Occipital lobe (tissue), 3 donors: ENCODE measurements at places on chromosomes 7 and 10. TPM values are rescaled to one million over a fixed set of nuclear protein-coding genes. Genes with fewer than 3 reads are reported as not detected.
A peak's percentile ranks its signal among the peaks of the same experiment; 100 is the strongest.

DNA sequence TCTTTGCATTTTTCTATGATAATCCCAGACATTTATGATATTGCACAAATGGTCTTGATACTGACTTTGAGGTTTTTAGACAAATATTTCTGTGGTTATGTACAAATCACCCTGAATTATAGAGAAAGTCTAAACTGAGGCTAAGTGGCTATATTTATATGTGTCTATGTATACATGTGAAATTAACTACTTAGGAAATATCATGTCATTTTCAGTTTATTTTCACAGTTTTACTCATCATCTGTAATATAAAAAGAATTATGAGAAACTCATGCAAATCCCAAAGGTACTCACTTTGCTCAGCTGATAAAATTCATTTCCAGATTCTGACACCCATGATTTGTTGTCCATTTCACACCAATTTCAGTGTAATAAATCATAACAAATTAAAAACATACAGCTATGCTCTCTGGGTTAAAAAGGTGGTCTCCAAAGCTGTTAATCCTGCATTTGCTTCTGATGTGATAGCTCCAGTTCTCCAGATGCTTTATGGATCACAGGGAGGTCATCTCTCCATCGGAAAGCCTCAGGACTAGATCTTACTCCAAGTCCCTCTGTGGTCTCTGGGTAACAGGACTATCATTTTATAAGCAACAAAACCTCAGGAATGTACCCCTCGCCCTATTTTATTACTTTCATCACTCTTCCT is 673.9 kb downstream of the PARD3 start:
- DNase-seq = no peak

DNA sequence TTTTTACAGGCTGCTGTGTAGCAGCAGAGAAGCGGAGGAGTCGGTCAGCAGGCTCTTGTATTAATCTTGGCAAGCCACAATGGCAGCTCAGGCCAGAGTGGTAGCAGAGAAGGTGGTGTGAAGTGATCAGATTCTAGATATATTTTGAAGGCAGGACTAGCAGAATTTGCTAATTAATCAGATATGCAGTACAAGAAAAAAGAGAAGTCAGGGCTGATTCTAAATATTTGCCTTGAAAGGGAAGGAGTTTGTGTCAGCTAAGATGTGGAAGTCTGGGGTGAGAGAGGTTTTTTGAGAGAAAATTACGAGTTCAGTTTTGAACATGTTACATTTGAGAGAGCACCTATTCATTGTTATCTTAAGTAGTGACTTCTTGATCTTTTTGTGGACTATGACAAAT is 176.3 kb downstream of the WNT2 start:
- no peak for DNase-seq

DNA sequence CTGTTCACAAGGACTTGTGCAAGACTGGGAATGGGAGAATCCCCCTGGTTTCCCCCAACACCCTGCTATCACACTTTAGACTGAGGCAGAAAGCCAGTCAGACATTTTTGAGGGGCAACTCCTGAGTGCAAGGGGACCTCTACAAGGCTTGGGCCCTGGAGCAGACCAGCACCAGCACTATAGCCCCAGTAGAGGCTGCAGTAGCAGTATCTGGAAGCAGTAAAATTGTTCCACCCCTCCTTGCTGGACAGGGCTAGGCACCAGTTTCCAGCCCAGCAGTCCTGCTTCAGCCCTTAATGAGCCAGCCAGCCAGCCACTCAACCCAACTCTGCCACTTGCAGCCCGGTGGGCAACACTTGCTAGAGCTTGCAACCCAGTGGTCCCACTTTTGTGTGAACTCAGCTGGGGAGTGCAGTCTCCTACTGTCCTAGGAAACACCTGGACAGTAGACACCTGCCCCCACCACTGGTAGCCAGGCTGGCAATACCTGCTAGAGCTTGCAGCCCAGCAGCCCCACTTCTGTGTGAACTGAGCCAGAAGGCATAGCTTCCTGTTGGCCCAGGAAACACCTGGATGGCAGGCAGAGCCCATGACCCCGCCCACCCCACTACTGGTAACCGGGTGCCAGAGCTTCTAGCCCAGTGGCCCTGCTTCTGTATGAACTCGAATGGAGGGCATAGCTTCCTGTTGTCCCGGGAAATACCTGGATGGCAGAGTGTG is 65.0 kb downstream of the FBXL13 start:
- DNase-seq = no peak

GRCh38 chr10:87740254-87740655 is 77.8 kb downstream of the ATAD1 start:
- no peak for DNase-seq

DNA sequence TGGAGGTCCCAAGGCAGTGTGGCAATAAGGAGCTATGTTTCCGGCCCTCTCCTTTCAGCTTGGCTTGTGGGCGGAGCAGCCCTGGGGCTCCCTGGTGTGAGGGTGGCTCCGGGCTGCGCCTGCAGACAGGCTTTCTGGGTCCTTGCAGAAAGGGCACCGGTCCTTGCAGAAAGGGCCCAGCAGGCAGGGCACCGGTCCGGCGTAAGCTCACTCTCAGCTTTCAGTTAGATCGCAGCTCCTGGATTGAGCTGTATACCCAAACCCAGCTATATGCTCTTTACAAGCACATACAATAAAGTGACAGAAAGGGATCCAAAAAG is 293.8 kb upstream of the SHH start:
- no peak for DNase-seq

- no peak for DNase-seq
Observed at GRCh38 chr10:90530521-90530920, 327.3 kb downstream of the HTR7 start.

DNA sequence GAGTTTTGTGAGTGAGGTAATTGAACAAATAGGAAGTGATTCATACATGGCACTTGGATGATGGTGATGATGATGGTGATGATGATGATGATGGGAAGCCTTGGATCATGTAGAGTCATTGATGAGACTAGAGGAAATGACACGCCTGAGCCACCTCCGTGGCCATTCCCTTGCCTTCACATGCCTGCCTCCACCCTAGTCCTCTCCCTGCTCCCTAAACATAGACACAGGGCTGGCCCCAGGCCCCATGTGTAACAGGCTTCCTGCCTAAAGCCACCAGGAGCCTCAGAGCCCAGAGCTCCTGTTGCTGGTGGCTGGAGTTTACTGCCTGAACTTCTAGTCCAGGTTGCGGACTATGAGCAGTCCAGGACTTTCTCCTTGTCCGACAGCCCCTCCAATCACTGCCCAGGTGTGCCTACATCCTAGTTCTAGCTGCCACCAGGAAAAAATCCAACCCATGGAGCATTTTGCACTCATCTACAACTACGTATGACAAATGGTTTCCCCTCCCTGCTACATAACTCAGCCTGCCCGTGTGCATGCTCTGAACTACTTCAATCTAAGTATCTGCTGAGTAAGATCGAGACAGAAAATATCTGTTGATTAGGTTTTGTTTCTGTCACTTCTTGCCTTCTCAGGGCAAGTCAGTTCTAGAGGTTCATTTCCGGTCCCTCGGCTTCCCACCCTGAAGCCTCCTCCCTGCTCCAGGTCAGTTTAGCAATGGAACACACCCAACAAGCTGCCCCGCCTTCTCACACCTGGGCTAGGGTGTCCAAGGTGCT is 35.5 kb upstream of the KDM7A start:
- no peak for DNase-seq

- DNase-seq = peak; percentile 3
Observed at GRCh38 chr10:60155943-60156683, 233.6 kb downstream of the ANK3 start.

GRCh38 chr7:43771573-43771972 is 13.1 kb downstream of the BLVRA start:
- no peak for DNase-seq

- DNase-seq = no peak
Observed at GRCh38 chr7:81767926-81768325, 1.9 kb downstream of the HGF start.

GRCh38 chr10:89278034-89278535 is 23.8 kb upstream of the IFIT2 start:
- peak; percentile 41 for DNase-seq

DNA sequence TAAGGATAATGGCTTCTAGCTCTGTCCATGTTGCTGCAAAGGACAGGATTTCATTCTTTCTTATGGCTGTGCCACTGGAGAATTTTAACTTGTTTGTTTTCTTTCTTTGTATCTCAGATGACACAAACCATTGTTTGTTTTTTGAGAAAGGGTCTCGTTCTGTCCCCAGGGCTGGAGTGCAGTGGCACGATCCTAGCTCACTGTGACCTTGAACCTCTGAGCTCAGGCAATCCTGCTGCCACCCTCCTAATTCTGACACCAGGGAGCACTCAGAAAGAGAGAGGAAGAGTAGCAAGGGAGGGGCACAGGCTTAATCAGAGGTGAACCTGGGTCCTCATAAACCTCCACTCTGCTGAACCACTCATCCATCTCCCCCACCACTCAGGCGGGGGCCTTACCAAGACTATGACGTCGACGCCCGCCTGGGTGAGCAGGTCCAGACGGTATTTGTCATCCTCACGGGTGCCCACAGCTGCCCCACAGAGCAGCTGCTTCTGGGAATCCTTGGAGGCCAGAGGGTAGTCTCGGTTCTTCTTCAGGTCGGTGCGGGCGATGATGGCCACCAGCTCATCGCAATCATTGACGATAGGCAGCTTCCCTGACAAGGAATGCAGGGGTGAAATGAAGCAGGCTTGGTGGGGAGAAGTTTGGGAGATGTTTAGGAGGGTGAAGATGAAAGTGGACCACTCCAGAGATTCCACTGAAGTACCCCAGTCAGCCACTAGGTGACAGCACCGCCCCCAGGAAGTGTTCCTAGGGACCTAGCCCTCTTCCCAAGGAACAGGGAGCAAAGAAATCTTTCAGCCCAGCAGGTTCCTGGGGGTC is 11.6 kb downstream of the IMPDH1 start:
- peak; percentile 36 for DNase-seq

- DNase-seq = no peak
Observed at GRCh38 chr10:22321924-22322640, 1.2 kb downstream of the BMI1 start.

DNA sequence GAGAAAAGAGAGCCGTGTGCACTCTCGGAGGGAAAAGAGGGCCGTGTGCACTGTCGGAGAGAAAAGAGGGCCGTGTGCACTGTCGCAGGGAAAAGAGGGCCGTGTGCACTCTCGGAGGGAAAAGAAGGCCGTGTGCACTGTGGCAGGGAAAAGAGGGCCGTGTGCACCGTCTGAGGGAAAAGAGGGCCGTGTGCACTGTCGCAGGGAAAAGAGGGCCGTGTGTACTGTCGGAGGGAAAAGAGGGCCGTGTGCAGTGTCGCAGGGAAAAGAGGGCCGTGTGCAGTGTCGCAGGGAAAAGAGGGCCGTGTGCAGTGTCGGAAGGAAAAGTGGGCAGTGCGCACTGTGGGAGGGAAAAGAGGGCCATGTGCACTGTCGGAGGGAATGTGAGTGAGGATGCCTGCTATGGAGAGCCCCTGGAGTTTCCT is 188.7 kb downstream of the DNAJB6 start:
- no peak for DNase-seq

DNA sequence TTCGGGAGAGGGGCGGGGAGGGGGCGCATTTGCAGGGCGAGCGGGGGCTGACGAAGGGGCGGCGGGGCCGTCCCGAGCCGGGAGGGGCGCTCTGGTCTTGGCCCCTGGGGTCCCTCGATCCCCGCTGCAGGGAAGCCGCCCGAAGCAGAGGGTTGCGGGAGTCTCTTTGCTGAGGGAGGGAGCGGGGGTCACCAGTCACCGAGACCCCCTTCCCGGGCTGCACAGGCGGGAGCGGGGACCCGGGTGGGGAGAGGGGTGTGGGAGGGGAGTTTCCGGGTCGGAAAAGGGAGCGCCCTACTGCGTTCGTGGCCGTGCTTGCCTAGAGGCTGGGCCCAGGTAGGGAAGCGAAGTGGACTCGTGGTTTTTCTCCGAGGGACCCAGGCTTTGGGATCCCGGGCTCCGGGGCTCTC is 422 bp downstream of the AP1S1 start:
- no peak for DNase-seq

DNA sequence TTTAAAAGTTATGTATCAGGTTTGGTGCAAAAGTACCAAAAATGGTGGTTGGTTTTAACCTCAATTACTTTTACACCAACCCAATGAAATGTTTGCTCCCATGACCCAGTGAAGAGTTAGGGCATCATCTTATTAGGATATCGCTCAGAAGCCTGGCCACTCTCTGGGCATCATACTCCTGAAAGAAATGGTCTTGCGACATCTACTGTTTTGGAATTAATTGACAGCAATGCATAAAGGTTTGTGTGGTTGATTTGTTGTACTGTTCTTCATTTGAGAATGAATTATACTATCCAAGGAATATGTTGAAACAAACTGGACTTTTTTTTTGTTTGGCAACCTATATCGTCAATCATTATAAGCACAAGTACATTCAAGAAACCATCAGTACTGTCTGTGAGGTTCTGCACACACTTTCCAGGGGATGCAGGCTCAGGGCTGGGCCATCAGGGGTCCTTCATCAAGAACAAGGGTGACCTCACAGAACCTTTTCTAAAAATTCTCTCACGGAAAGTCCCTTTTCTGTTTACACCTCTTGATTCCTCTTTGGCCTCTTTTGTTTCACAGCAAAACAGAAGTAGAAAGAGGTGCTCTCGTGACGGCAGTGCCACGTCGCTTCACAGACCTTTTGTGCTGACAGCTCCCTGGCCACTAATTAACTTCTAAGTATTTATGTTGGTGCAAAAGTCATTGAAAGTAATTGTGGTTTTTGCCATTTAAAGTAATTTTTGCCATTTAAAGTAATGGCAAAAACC is 117.2 kb upstream of the KLF6 start:
- no peak for DNase-seq

DNA sequence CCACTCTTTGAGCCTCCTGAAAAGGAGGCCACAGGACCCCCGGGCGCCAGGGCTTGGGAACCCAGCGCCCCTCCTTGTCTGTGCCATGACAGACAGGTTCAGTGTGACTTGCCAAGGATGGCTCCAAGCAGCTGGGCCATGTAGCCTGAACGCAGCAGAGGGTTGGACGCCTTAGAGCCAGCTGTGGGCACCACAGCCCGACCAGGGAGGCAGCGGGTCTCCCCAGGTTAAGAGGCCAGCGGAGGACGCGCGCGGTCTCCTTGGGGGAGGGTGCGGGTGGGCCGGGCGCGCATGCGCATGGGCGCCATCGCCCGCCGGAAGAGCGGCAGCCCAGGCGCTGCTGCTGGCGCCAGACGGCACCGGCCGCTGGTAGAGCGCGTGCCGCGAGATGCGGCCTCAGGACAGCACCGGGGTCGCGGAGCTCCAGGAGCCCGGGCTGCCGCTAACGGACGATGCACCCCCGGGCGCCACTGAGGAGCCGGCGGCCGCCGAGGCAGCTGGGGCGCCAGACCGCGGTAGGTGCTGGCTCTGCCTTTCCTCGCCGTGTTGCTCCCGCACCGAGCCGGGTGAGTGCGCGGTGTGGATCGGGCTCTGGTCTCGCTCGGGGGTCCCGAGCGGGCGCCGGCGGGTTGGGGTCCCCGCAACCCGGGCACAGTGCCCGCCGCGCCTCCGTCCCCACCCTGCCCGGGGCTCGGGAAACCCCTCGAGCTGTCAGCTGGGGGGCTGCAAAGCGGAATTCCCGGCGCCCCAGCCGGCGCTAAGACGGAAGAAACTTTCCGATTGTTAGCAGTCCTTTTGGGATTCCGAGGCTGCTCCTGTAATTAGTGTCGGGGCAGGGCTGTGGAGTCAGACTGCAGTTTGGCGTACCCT is at the start of gene SLC35G1:
SLC35G1 (plus strand) TSS at position 333 of the 870 bp plus-strand sequence; CDS start at position 389, 56 bp downstream.
- DNase-seq = peak; percentile 57

- DNase-seq = no peak
Observed at GRCh38 chr10:112187527-112187926, 4.0 kb upstream of the GPAM start.

Gene SDHAF3
- total RNA-seq = 13.3 TPM

Gene SPOCK2
- 25.1 TPM for total RNA-seq

Gene CRYGN
- not detected for total RNA-seq

Gene ZNF365
- total RNA-seq = 29.6 TPM

Gene HYAL4
- not detected for total RNA-seq

Gene VWDE
- 1.4 TPM for total RNA-seq

Gene SLC26A5
- total RNA-seq = not detected

Gene LRRC18
- not detected for total RNA-seq

Gene PLXNA4
- total RNA-seq = 103 TPM
